ENCODE measurements at places on chromosomes 7 and 10.

GRCh38 chr10:34627331-34627730 is 187.8 kb downstream of the PARD3 start:
- DNase-seq, result no peak

- DNase-seq, result no peak
Measured at GRCh38 chr7:114527589-114527988, 113.0 kb downstream of the FOXP2 start.

GRCh38 chr7:99373091-99374066 is 1.2 kb upstream of the ARPC1B start:
- no peak for DNase-seq

DNA sequence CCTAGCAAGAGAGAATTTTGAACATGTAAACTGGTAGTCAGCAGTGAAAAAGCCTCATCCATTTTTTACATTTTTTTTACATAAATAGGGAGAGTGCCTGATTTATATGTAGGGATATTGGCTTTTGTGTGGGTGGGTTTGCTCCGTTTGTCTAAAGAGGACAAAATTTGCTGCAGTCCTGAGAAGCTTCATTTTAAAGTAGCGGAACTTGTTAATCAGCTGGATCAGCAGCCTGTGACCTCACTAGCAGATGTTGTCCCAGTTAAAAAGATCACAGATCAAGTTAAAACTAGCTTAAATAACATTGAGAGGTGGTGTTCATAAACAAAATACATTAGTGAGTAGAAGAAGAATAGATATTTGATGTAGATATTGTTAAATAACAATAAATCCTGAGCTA is 2.6 kb downstream of the ATRNL1 start:
- no peak for DNase-seq
